Stimulated activated CD4-positive, alpha-beta T cell treated with anti-CD3 and anti-CD28 coated beads, Interleukin-1b, Interleukin-23, amount 100 ng/mL, for 48 hours (primary cell): ENCODE measurements at places on chromosomes 5 and 9.

GRCh38 chr9:6611865-6612264 lies 33.7 kb downstream of the GLDC start:
- no peak for DNase-seq

DNA sequence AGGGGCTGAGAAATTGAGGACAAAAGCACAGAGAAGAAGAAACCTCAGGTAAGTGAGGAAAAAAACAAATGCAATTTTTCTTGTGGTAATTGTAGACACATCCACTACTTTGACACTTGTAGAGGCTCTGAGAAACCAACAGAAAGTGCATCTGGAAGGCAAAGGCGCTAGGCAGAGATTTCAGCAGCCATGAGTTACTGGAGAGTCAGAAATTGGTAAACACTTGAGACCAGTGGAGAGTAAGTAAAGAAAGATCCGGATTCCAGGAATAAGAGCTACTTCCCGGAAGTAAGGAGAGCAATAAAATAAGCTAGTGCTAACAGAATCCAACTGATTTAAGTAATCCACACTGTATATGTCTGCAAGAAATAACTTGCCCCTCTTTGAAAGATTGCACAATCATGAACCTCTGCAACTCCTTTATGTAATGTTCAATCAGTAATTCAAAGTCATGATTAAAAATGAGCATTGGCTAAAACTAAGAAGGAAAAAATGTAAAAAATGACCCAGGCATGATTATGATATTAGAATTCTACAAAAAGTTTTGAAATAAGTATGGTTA lies 382.1 kb downstream of the CDH18 start:
- DNase-seq, result no peak

GRCh38 chr9:26863074-26863473 lies 29.5 kb downstream of the CAAP1 start:
- no peak for DNase-seq

GRCh38 chr9:19985081-19985480 lies 196.2 kb upstream of the SLC24A2 start:
- no peak for DNase-seq

DNA sequence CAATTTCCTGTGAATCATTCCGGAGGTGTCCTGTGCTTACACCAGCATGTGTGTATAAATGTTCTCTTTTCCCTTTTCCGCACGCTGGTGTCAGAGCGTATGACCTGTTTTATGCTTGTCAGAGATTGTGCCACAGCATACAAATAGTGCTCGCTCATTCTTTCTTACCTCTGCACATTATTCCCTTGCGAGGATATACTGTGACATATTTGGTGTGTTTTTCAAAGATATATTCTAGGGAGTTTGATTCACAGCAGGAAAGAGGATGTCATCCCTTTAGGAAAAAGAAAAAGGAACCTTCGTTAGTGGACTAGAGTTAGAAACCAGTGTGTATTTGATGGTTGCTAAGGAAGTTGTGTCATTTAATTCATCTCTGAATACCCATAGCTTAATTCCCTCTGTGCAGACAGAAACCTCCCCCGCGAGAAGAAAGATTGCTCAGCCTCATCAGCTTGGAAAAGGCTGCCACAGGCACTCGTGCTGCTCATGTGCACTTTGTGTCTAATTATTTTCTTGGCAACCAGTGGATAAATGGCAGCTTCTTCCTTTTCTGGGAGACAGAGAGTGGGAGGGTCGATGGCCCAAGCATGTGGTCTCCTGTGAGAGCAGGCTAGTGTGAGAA lies 14.7 kb upstream of the CCIN start:
- DNase-seq, result no peak

DNA sequence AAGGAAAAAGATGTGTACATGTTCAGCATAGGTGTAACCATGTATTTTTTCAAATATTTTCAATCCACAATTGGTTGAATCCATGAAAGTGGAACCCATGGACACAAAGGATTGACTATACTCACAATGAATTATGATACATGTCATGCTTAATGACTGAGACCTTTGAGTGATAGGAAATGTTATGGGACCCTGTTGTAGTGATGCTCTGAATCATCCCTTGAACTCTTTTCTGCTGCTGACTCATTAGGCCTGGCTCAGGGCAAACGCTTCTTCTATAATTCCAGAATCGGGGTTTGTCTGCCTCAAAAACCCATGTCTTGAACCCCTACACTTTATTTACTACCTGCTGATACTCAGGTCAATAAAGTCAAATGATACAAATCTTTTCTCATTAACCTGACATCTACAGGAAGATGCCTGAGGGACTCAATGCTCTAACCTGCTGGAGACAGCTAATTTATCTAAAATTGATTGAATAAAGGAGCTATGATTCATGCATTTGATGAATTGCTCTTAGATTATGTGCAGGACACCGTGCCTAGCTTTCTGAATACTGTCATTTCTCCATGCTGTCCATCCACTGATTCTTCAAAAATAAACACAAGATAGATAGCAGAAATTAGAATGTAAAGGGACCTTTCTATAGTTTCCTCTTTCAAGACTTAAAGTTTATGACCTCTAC lies 260.1 kb downstream of the PRELID2 start:
- no peak for DNase-seq
